ENCODE measurements at places on chromosomes 7 and 10.

- DNase-seq: no peak
Observed at GRCh38 chr7:33829536-33829935, 75.8 kb upstream of the BMPER start.

DNA sequence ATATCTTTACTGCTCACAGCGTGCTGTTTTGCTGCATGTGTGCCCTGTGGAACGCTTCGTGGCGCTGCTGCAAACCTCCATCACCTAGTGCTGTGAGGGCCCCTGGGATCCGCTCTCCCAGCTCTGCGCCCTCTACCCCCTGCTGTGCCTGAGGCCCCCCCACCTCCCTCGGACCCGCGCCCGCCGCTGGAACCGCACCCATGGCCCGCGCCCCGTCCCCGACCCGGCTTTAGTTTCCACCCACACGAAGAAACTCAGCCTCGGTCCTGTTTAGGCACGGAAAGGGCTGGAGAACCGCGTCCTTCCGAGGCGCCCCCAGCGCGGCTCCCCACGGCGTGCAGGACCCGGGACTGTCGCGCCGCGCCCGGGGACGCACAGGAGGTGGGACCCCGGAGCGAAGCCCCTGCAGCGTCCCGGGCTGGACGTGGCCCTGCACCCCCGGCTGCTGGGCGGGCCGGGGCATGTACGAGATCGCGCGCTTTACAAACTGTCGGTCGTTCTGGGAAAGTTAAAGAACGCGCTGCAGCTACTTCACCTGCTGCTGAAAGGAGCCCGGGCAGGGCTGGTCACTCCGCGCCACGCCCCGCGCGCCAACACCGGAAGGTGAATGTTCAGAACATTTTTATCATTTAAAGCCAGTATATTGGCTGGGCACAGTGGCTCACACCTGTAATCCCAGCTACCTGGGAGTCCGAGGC lies 54.3 kb downstream of the BMS1 start:
- no peak for DNase-seq

- DNase-seq: no peak
Observed at GRCh38 chr10:96718304-96718990, 1.9 kb downstream of the PIK3AP1 start.

GRCh38 chr10:23106331-23107072 lies 11.1 kb downstream of the MSRB2 start:
- no peak for DNase-seq

GRCh38 chr7:1704811-1705738 lies 35.0 kb downstream of the ELFN1 start:
- DNase-seq: no peak

DNA sequence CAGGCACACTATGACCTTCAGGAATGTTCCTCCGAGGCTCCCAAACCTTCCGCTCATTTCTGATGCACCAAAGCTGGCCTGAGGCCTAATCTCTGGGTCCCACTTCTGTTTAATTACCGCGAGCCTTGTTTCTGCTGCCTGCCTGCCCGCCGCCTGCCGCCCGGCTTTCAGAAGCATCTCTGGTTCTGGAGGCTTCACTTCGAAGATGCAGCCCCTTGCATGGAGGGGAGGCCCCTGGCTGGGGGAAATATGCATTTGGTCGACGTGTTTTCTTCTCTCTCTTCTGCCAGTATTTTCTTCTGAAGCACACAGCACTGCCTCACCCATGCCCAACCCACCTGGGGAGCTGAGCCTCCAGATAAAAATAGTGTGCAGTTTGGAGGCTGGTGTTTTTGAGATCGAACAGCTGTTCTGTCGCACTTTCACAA lies 166.9 kb downstream of the PAXIP1 start:
- no peak for DNase-seq

DNA sequence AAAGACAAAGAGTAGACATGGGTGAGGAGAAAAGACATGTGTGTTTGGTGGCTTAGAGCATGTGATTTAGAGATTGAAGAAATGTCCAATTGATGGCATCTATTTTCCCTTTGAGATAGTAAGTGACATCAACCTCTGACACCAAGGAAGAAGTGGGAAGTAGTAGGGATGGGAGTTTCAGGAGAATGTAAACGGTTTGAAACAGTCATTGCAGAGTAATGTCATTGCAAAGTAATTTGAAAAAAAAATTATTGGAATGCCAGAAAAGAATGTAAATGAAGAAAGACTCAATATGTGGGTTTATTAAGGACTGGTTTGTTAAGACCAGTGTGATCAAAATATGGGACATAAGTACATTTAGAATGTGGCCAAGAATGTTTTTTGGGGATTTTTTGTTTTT lies 26.6 kb downstream of the GNG11 start:
- no peak for DNase-seq

DNA sequence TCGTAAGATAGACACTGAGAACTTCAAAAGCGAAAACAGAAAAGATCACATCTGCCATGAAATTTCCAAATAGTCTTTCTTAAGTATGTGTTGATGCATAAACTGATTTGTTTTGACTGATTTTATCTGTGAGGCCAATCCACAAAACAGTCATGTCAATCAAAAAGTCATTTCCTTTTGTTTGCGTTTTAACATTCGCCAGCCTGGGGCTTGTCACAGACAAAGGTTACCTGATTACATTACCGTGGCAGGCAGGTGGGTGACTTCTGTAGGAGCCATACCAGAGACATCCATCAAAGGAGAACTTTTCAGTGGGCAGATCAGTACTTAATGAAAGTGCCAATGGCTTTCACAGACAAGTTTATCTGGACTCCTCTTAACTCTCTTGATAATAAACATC lies 45.5 kb upstream of the BET1 start:
- no peak for DNase-seq

All from activated T-cell treated with anti-CD3 and anti-CD28 coated beads for 1 hour (primary cell).